ENCODE measurements at places on chromosomes 5 and 9.
A peak's percentile ranks its signal among the peaks of the same experiment; 100 is the strongest.

GRCh38 chr9:134707031-134707680 is 65.6 kb downstream of the COL5A1 start:
- DNase-seq: no peak

DNA sequence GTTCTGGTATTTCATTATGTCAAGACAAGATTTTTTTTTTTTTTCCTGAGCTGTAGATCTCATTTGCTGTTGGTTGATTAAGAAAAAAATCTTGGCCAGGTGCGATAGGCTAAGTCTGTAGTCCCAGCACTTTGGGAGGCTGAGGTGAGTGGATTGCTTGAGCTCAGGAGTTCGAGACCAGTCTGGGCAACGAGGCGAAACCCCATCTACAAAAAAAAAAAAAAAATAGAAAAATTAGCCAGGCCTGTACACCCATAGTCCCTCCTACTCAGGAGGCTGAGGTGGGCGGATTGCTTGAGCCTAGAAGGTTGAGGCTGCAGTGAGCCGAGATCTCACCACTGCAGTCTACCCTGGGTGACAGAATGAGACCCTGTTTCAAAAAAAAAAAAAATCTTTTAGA is 12.2 kb downstream of the CDC42SE2 start:
- peak; percentile 31 for DNase-seq

DNA sequence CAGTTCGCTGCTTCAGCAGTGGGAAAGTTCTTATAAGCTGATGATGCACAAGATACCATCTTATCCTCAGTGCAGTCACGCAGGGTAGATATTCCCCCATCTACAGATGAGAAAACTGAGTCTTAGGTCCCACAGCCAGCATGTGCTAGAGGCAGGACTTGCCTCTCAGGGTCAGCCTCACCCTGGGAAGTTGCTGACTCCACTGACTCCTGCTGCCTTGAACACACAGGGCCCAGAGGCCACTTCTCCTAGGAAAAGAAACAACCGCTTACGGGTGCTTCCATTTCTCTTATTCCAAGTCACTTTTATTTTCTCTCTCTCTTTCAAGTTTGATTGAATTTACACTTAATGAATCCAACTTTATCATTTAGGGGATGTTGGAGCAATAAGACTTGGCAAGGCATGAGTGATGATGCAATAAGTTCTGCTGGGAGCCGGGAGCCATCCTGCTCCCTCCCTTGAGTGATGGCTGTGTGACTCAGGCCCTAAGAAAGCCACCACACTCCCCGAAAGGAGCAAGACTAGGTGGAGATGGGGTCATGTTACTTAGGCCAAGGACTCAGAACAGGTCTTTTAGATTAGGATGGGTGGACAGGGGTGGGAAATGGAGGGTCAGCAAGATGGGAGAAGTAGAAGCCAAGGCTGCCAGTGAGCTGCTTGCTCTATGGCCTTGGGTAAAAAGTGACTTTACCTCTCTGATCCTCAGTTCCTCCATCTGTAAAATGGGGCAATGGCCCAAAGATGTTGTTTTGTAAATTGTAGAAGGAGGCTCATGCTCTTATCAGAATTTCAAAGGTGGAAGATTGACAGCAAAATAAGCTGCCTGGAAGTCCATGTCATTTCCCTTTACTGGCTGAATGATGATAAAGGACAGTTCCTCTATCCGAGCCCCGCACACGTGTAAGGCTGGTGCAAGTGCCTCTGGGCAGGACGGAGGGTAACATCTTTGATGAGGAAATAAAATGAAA is 67.4 kb upstream of the ZNF618 start:
- DNase-seq: no peak

GRCh38 chr5:158765407-158765806 is 334.3 kb downstream of the EBF1 start:
- DNase-seq: no peak

DNA sequence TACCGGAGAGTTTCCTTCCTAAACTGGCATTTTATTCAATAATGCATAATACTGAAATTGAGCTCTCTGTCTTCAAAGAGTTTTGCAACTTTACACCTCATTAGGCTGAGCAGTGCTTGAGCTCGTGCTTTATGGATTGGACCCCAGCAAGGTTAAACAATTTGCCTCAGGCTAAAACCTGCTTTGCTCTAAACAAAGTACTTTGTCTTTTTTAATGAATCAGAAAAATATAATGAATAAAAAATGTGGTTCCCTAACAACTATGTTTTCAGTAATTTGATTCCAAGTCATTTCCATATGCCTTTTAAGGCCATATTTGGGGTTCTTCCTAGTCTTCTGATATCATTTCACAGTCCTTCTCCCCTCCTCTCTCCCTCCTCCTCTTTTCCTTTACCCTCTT is 20.0 kb downstream of the ZNF366 start:
- no peak for DNase-seq

- no peak for DNase-seq
Measured at GRCh38 chr9:113872485-113873143, 3.5 kb upstream of the ZNF618 start.

DNA sequence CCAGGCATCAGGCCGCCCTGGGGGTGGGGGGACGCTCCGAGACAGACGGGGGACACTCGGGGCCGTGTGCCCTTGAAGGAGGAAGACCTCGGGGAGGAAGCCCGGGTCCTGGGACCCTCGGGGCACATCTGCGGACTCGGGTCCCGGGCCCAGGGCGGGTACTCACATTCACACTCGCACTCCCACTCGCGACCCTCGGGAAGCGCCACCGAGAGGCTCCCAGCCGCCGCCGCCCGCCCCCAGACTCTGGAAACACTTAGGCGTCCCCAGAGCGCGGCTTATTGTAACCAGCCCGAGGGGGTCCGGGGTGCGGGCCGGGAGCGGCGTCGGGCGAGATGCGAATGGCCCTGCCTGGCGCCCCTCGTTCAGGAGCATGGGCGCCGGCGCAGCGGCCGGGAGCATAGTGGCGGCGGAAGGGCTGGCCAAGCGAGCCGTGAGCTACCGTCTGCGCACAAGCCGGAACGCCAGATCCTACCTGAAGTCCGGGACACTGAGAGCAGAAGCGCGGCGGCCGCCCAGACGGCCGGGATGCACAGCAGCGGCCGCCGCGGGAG is 559 bp downstream of the ROR2 start:
- DNase-seq: no peak

DNA sequence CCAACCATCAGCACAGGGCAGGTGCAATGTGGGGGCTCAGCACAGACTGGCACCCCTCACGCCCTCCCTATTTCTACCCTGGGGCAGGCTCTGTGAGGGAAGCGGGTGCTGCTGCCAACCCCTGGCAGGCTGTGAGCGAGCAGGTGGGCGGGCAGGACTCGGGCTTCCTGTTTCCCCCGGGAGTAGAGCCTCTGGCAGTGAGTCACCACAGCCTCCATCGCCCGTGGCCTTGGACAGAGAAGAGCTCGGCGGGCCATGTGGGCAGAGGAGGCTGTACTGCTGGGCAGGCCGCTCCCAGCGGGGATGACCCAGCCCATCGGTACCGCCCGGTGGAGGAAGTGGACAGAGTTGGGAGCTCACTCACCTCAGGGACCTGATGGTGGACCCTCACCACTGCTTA is 16.6 kb downstream of the KCNT1 start:
- DNase-seq: peak; percentile 11

GRCh38 chr5:116947691-116948528 is 373.3 kb upstream of the SEMA6A start:
- DNase-seq: peak; percentile 10

DNA sequence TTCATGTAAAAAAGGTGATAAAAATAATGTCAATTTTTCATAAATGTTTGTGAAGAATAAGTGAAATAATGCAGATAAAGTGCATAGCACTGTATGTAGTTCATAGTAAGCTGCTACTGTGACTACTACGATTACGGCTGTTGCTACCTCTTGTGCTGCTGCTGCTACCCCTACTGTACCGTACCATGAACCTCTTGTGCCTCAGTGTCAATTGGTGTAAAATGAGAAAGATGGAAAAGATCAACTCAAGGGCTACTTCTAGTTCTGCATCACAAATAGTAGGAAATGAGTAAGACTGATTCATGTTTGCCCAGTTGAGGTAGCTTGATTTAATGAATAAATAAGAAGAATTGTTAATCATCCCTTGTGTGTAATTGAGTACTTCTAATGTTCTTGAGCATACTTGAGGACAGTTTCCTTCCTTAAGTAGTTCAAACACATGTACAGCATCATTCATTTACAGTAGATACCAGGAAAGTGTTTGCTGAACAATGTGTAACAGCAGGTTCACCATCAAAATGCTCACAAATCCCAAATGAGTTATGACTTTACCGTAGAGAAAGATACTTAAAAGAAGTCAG is 200.0 kb upstream of the ATP10B start:
- DNase-seq: no peak

DNA sequence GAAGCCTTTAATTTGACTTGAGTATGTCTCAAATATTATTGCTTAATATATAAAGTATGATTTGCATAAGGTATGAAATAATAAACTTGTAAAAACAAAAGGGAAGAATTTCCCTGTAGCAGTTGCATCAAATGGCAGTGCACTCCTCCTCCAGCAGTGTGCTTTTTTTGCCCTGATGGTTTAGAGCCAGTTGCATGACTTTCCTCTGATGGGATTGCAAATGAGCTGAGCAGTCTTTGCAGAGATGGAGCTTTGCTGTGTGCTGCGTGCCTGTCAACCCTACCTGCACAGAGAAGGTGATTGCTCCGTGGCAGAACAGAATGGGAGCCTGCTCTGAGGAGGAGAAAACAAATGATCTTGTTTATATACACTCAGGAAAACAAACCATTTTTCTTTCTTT is 22.7 kb upstream of the CATSPER3 start:
- no peak for DNase-seq

GRCh38 chr5:135037519-135038204 is 3.6 kb upstream of the PITX1 start:
- no peak for DNase-seq

DNA sequence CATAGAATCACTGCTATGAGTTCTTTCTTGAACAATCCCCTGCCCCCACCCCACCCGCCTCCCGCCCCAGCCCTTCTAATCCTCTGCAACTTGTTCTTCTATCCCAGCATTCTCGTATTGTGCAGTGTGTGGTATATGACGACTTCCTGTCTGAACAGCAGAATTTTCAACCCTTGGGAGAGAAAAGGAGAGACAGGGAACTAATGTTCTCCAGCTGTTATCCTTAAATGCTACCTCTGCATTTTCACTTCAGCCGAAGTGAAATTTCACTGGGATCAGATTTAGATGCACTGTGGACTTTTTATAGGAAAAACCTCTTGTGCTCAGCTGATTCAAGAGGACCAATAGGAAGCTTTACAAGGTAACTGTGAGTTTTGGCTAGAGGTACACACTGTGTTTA is 2.2 kb downstream of the FBXL7 start:
- no peak for DNase-seq

- no peak for DNase-seq
Measured at GRCh38 chr5:147388184-147389108, 121.4 kb downstream of the DPYSL3 start.

- DNase-seq: no peak
Measured at GRCh38 chr9:91310037-91310436, 51.7 kb downstream of the AUH start.

- DNase-seq: no peak
Measured at GRCh38 chr9:133690081-133690561, 48.0 kb downstream of the SARDH start.

- no peak for DNase-seq
Measured at GRCh38 chr9:545480-545879, 296.0 kb upstream of the DMRT1 start.

DNA sequence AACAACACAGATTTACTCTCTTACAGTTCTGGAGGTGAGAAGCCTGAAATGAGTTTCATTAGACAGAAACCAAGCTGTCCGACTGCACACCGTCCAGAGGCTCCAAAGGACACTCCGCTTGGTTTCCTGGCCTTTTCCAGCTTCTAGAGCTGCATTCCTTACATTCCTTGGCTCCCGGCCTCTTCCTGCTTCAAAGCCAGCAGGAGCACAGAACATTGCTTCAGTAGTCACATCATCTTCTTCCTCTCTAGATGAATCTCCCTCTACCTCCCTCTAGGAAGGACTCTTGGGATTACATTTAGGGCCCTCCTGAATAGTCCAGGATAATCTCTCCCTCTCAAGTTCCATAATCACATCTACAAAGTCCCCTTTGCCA is 213.3 kb downstream of the CDK5RAP2 start:
- DNase-seq: no peak

- no peak for DNase-seq
Measured at GRCh38 chr5:20678814-20679298, 690.9 kb upstream of the CDH18 start.

DNA sequence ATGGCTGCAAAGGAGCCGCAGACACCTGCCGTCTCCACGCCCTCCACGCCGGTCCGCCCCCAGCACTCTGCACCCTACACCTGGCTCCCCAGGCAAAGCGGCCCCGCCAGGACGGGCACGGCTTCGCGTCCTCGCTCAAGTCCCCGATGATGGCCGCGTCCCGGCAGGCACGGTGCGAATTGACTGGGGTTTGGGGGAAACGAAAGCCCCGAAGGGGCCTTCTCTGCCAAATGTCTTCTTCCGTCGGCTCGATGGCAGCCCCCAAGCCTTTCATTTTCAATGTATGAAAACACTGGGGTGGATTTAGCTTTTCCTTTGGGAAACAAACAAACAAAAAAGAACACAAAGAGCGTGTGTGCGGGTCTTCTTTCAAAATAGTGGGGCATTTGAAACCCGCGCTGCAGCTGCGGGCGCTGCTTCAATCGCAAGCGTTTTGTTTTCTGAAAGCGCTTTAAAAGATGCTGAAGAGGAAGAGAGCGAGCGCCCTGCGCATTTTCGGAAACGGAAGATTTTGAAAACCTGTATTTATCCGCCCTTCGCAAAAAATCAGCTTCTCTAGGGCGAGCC is 160.0 kb downstream of the RMI1 start:
- no peak for DNase-seq

DNA sequence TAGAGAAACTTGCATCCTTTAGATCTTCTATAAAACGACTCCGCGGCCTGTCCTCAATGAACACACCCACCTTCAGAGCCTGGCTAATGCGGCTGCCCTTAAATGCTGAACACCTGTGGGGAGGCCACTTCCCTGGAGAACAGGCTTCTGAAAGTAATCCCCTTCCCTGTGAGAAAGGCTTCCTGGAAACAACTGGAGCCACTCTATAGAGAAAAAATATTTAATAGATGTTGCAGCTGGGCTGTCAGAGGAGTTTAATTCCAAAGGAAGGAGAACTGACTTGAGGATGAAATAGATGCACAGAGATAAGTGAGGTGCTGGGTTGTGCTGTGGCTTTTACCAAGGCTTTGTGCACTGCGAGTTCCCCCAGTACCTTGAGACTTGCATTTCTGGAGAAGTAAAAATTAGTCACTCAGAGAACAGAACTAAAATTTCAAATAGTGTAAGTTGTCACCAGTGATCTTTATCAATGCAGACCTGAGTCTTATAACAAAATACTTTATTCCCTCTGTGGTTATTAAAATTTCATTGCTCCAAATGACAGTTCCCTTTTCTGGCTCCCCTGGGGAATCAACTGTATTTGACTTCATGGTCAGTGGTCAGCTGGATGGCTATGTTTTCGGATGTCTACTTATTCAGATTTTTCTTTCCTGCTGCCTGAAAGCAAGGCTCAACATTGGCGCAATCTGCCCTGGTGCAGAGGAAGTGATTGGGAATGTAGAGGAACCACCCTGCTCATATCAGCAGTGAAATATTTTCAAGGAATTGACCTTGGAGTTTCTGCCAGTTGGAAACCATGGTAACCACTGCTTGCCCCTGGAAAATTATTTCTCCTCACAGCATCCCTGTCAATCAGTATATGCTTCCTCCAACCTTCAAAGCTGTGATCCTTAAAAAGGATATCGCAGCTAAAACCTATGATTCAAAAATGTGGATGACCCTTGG is 238.8 kb downstream of the SMARCA2 start:
- no peak for DNase-seq

GRCh38 chr5:17182494-17182893 is 34.9 kb upstream of the BASP1 start:
- no peak for DNase-seq

- no peak for DNase-seq
Measured at GRCh38 chr5:77546-77945, 14.4 kb upstream of the PLEKHG4B start.

All from stimulated activated CD8-positive, alpha-beta memory T cell treated with anti-CD3 and anti-CD28 coated beads, Interleukin-7, amount 100 ng/mL, for 48 hours (primary cell).